ENCODE measurements at places on chromosomes 2 and 18. TPM values are rescaled to one million over a fixed set of nuclear protein-coding genes. Genes with fewer than 3 reads are reported as not detected.

DNA sequence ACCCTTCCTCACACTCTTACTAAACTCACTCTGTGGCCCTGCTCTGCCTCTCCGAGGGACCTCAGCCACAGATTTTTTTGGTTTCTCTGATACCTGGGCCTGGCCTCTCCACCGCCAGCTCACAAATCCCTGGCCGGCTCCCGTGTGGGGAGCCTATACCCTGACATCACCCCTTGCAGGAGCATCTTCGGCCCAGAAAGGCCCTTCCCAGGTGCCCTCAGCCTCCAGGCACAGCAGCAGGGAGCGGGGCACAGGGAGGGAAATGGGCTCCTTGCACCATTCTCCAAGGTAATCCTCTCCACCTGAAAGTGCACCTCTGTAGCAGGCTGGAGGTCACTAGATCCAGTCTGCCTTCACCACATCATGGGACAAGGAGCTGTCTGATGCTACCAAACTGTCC lies 43.2 kb downstream of the CRACDL start:
- DNase-seq, result no peak

DNA sequence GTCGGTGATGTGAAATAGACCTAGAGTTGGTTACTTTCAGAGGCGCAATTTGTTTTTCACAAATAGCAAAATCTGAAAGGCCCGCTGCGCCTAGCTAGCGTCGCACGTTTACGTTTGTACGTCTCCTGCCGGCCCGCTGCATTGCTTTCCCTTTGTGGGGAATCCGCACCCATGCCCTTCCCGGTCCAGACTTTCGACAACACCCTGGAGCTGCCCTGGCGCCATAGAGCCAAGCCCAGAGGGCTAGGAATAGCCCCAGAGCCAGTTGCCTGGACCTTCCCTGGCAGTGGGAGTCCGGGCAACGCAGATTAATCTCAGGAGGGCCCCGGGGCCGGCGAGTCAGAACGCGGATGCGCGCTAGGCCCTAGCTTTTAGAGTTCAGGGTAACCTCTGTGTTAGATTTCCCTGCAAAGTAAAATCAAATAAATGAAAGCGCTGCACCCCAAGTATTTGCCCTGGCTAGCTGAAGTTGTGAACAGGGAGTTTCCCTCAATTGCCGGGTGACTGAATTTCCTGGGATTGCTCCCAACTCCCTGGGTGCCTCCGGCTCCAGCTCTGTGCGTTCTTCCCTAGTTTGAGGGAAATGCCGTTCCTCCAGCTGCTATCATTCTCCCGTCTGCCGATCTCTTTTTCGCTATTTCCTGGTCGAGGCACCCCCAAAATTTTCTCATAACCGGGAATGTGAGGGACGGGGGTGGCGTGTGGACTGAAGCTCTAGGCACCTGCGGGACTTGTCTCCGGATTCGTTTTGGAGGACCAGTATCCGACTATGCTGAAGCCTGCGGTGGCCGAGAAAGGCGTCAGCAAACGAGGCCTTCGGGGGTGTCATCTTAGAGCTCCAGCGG lies 1.2 kb upstream of the EN1 start:
- DNase-seq, result no peak

- no peak for DNase-seq
Measured at GRCh38 chr2:20241973-20242726, 17.2 kb upstream of the SDC1 start.

- no peak for DNase-seq
Measured at GRCh38 chr2:142868229-142868762, 9.2 kb upstream of the KYNU start.

GRCh38 chr2:197904446-197904845 lies 100.1 kb downstream of the PLCL1 start:
- peak; percentile 82 for DNase-seq

DNA sequence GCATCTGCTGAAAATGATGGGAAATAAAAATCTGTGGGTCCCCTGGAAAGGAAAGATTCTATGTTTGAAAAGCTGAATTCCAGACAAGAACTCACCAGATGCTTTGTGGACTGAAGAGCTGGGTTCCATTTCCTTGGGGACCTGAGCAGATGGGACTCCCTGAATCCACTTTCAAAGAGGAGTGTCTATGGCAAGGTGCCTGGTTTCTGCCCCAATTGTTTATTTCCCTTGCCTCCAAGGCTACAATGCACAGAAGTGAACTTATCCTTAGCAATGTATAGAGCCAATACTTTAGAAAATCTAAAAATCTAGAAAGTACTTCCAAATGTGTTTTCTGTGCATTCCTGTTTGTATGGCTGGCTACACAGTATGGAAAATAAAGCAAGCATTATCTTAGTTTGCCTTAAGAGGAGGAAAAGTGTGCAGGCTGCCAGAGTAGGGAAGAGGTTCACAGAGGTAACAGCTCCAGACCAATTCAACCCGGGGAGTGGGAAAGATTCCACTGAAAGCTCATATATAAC lies 420.5 kb downstream of the NRXN1 start:
- DNase-seq, result no peak

DNA sequence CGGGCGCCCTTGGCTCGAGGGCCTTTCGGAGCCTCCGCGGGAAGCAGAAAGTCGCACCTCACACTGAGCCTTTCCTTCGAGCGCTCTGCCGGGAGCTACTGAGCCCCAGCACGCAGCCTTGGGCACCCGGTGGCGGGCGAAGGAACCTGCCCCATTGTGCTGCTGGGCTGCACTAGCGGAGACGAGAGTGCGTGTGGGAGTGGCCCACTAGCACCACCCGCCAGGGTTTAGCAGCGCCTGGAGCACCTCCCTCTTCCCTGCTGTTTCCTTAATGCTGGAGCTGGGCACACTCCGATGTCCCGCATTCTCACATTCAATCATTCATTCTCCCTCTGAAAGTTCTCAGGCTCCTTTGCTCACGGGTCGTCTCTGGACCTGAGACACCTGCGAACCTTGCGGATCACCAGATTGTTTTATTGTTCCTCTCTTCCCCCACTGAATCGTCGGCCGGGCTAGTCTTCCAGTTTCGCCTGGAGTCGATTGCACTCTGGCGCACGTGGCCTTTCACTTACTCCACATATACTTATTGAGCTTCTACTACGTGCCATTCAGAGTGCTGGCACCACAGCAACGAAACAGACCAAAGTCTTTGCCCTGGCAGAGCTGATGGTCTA lies 8.5 kb upstream of the PAX3 start:
- no peak for DNase-seq

DNA sequence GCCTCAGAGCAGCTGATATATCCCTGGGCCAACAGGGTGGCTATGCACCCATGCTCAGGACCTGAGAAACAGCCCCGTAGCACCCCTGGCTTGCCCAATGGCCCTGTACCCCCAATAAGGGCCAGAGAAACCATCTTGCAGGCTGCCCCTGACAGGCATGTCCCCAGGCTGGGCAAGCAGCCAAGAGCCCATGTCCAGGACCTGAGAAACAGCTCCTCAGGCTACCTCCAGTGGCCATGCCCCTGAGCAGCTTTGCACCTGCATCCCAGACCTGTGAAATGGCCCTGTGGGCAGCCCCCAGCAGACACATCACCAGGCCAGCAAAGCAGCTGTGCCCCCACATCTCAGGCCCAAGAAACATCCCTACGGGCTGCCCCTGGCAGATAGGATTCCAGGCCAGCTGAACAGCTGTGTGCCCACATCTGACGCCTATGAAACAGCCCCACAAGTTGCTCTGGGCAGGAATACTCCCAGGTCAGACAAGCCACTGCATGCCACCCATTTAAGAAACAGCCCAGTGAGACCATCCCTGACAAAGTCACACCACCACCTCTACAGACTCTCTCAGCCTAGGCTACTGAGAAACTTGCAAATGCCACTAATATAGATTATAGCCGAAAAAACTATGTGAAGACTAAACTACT lies 84.1 kb downstream of the TMEM237 start:
- DNase-seq, result no peak

- DNase-seq, result no peak
Measured at GRCh38 chr2:41924709-41925408, 123.0 kb upstream of the PKDCC start.

POTEI gene
- 0.14 TPM for total RNA-seq

TTC31 gene
- total RNA-seq, result 10.3 TPM

TBR1 gene
- 0.05 TPM for total RNA-seq

GRHL1 gene
- total RNA-seq, result 1.2 TPM

TNFAIP6 gene
- total RNA-seq, result 2.3 TPM

RDH14 gene
- total RNA-seq, result 36.5 TPM
